GM19239 (cell line): ENCODE measurements at places on chromosomes 2 and 18.

DNA sequence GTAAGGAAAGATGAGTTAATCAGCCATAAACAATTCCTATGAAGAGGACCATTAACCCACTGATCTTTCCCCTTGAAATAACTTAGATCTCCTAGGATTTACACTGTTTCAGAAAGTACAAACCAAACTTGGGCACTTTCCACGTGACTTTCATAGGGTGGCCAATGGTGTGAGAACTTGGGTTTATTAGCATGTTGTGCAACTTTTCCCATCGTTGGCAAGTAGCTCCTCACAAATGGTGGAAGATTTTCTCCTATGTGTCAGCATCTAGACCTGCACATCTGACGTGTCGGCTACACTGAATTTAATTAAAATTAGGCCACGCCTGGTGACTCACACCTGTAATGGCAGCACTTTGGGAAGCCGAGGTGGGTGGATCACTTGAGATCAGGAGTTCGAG lies 116.3 kb downstream of the GALNT1 start:
- DNase-seq, result no peak

DNA sequence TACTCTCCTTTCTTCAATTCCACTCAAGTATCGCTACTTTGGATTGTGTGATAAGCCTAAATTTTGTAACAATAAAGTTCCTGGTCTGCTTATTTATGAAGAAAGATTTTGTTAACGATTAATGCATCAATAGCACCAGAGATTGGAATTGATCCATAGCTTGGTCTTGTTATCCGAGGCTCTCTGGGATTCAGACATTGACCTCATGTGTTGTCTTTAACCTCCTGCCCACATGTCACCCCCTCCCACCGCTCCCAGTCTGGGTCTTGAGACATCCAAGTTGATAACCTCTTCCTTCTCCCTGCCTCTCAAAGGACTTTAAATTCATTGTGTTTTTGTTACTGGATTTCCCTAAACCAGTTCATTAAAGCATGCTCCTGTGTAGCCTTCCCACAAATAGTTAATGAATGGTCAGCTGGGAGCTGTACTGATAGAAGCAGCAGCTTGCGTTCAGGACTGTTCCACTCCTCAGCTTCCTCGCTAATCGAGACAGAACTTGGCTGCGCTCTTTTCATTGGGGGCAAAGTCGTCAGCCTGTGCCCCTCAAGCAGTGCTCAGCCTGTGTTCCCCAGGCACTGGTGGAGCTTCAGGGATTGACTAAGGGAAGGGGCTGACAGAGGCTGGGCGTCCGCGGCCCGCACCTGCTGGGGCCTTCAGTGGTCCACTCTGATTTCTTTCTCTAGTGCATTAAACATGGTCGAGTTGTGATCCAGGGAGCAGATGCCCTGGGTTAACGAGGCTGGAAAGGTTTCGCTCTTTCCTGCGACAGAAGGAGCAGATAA lies 18.9 kb downstream of the ASB1 start:
- DNase-seq, result no peak

DNA sequence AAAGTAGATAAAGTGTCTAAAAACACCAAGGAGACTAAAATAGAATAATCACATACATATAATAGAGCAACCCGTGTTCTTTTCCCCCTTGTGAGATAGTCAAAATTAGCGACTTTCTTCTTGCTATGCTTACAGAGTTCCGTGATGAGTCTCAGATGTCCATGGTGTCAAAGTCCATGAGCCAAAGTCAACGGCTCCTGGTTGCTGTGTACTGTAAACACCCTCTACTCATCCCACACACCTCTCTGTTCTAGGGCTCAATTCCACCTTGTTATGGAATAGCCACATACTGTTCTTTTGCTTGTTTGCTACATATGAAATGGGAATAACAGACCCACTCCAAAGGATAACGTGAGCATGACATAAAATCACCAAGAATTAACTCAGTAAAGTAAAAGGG lies 52.5 kb downstream of the GAREM1 start:
- DNase-seq, result no peak

DNA sequence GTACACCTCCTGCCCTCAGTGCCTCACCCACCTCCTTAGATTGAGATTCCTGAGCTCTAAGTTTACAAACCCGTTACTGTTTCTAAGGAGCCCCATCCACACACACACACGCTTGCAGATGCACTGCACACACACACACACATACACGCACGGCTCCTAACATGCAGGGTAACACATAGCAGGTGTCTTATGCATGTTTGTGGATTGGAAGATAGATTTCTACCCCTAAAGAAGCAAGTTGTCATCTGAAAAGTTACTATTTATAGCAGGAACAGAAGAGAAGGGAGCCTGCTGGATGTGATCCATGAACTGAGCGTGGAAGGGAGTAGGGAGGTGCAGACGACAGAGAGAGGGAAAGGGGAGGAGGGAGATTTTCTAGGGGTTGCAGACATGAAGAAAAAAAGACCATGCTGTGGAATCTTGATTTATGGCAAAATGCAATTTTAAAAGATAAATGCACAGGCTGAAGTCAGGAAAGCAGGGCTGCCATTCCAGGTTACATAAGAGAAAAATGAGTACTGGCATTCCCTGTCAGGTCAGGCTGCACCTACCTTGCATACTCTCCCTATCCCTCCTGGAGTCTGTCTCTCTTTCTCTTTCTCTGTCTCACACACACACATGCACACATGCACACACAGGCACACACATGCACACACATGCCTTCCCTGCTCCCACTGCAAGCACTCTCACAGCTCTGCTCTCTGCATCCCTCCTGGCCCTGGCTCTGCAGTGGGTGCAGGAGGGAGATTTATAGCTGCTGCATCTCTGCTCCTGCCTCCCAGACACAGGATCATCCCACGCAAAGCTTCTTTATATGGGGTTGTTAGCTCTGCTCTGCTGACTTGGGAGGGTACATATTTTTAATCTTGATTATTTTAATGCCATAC lies 192.6 kb upstream of the MYT1L start:
- no peak for DNase-seq

- no peak for DNase-seq
Observed at GRCh38 chr18:55069497-55069896, 110.2 kb upstream of the CCDC68 start.

DNA sequence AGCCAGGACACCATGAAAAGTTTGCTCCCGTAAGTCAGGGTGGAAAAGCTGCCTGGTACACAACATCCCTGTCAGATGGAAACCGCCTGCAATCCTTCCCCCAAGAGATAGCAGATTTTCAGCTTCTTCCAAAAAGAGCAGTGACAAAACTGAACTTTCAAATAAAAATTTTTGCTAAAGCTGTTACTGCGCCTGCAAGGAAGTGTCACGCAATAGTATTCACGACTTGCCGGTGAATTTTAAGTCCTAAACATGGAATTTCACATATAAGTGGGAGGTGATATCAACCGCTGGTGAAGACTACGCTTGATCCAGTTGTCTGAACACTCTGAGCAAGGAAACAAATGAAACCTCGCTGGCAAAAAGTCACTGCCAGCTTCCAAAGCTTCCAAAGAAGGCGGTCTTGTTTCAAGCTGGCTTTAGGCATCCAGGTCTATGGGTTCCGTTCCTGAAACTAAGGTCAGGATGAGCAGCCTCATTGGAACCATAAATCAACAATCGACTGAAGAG lies 2.8 kb downstream of the COL6A3 start:
- no peak for DNase-seq

DNA sequence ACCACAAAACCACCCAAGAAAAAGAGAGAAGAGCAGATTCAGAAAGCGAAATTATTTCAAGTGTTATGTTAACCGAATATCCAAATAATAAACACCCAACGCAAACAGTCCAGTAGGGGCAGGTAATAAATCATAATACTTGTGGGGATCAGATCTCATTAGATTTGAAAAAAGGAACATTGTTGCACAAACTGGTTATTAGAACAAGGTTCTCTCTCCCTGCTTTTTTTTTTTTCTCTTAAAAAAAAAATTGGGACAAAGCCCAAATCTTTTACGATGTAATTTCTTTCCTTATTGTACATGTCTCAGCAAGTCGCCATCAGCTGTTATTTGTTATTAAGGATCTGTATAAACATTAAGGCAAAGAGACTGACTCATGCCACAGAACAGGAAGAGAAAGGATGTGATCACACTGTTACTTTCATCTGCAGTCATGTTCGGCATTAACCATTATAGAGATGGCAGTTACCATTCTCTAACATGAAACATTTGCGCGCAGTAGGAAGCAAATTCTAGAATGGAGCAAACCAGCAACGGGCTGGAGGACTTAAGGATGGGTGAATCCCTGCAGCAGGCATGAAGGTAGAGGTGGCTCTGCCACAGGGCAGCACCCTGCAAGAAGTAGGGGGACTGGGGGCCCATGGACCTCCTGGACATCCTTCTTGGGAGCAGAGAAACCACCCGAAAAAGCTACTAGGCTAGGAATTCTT lies 42.0 kb downstream of the EPHA4 start:
- DNase-seq, result no peak

GRCh38 chr2:15038366-15039364 lies 406.1 kb downstream of the LRATD1 start:
- DNase-seq, result no peak

DNA sequence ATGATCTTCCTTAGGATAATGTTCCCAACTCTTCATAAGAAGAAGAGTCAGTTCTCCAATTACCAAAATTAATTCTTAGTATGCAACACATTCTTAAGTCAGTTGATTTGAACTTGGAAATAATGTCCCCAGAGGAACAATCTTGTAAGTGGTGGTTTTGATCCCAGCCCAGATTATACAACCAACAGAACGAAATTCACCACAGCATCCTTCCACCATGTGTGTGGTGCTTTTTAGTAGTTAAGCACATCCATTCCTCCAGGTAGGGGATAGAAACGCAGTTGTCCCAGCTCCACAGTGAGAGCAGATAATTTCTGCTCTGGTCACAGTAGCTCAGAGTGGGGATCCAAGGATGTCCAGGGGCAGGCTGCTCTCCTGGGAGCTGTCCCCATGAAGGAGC lies 161.7 kb upstream of the SLC39A10 start:
- DNase-seq, result no peak

DNA sequence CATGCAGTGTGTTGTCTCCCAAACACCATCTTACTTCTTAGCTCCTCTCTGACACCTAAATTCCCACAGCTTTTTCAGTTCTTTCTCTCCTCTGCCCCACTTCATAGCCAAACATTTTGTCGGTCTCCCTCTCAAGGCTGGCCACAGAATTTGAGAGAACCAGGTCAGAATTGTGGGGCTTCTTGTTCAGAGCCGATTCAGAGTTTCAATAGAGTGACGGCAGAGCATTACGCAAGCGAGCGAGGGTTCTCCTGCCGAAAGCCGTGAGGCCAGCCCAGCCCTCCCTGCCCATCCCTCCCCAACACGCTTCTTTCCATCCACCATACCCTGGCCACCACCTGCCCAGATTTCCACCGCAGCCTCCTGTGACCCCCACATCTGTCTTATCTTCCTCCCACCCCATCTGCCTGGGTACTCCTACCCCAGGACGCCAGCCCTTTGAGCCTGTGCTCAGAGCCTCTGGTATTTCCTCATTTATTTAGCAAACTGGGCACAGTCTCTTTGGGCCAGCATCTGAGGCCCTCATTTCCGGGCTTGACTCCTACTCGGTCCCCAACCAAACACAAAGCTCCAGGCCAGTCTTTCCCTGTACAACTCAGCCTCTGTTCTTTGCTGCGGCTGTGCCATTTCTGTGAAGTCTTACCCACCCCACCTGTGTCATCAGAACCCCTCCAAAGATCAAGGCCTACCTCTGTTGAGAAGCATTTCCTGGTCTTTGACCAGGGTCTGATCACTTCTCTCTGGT lies 70.0 kb upstream of the MAP4K4 start:
- DNase-seq, result no peak

DNA sequence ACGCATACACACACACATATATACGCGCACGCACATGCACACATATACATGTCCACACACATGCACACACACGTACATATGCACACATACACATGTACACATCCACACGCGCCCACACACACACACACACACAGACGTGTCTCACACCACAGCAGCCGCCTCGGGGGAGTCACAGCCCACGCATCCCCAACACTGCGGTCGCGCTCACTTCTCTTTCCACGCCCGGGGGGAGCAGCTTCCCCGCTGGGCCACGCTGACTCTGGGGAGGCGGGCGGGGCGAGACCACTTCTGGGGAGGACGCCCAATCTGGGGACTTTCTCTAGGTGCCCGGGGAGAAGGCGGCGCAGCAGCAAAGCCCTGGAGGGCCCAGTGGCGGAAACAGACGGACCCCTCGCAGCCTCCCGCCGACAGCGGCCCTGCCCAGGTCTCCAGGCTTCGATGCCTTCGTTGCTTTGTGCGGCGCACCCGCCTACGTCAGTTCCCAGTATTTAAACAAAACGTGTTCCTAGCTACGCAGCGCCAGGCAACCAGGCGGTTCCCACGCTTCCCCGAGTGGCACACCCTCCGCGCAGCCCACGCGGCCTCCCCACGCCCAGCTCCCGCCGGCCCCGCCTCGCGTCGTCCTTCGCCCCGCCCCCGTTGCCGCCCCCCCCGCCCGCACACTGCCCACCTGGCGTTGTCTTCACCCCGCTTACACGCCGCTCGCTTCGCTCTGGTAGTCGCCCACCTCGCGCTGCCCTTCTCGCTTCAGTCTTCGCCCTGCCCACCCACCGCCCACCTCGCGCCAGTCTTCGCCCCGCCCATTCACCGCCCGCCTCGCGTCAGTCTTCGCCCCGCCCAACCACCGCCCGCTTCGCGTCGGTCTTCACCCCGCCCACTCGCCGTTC lies 810 bp upstream of the RBFA start:
- no peak for DNase-seq

DNA sequence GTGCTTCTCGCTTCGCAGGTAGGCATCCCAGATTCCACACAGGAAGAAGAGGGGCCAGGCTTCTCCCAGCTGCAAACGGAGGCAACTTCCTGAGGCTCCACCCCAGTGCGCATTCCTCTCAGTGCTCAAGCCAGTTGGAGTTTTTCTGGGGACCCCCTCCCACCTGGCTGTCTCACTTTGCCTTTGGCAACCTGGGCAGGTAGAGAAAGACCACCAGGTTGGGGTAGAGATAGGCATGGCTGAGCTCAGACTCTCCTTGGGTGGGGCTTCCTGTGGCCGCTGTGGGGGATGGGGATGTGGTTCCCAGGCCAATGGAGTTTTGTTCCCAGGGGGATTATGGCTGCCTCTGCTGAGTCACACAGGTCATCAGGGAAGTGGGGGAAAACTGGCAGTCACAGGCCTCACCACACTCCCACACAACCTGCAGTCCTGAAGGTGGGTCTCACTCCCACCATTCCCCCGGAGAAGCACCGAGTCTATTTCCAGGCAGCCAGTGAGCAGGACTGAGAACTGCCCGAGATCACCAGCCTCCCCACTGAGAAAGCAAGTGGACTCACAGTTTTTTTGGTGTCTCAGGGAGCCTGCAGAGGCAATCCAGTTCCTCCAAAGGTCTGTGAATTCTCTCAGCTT lies 38.1 kb downstream of the SLC39A10 start:
- no peak for DNase-seq

DNA sequence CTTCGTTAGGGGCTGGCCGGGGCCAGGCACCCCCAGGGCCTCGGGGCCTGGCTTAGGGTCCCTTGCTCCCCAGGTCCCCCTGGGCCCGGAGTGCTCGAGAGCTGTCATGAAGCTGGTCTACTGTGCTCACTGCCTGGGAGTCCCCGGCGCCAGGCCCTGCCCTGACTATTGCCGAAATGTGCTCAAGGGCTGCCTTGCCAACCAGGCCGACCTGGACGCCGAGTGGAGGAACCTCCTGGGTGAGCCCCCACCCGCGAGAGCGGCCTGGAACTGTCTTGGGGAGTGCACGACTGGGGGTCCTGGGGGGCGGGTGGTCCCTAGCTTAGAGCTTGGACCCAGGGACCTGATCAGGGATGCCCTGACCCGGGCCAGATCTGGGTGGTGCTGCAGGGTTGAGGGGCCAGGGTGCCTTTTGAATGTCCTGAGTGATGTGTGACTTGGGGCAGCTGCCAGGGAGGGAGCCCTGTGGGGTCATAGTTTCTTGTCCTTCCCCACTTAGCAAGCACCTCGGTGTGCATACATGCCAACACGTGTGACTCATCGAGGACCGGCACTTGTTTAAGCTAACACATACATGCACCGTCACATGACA lies 27.9 kb downstream of the GPC1 start:
- no peak for DNase-seq
